ENCODE measurements at places on chromosomes 11 and 22.

GRCh38 chr11:130314184-130314749 lies 450 bp downstream of the ZBTB44 start:
- peak; percentile 27 for DNase-seq

DNA sequence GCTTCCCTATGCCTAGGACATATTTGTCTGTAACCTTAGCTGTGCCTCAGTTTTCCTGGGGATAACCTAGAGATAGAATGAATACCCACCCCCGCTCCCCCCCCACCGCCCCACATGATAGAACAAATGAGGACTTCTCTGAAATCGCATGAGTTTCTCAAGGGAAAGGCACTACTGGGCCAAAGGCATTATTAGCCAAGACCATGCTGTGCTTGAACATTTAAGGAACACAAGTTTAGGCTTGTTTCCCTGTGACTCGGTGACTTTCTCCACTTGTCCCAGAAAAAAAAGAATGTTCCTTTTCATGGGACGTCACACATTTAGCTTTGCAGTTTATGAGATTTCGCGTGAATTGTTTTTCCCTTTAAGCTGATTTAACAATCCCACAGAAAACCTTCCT lies 51.4 kb upstream of the CRTAM start:
- no peak for DNase-seq

- no peak for DNase-seq
Measured at GRCh38 chr11:12775955-12776354, 101.7 kb downstream of the TEAD1 start.

- no peak for DNase-seq
Measured at GRCh38 chr22:49514211-49514610, 313.5 kb downstream of the BRD1 start.

DNA sequence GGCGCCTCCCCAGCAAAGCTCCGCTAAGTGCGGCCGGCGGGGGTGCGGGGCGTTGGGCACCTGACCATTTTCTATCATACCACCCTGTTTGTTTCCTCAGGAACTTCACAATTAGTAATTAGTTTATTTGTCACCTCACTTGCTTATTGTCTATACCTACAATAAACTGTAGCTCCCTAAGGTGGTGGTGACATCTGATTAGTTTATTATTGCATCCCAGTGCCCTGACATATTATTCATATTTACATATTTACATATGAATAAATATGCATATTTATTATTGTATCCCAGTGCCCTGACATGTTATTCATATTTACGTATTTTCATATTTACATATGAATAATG lies 24.7 kb upstream of the SORL1 start:
- DNase-seq = no peak

DNA sequence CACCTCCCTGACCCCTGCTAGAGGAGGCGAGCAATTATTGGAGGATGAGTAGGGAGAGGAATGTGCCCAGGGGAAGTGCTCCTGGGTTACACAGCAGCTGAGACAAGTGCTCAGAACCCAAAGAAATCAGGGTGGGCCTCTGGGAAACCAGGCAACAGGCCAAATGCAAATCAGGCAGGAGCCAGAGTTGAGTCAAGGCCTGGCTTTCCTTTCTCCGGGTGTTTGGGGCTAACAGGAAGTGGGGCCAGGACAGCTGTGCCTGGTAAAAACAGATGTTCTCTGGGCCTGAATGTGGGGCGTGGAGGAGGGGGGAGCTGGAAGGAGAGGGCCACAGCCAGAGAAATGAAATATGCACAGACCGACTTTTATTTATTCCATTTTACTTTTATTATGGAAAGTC lies 22.0 kb downstream of the MFNG start:
- DNase-seq = no peak

- peak; percentile 60 for DNase-seq
Measured at GRCh38 chr11:65571940-65572339, 398 bp upstream of the FAM89B start.

GRCh38 chr11:91998481-91998880 lies 226.1 kb upstream of the FAT3 start:
- no peak for DNase-seq

All from foreskin keratinocyte (primary cell).